ENCODE measurements at places on chromosomes 2 and 18. TPM values are rescaled to one million over a fixed set of nuclear protein-coding genes. Genes with fewer than 3 reads are reported as not detected.
A peak's percentile ranks its signal among the peaks of the same experiment; 100 is the strongest.

DNA sequence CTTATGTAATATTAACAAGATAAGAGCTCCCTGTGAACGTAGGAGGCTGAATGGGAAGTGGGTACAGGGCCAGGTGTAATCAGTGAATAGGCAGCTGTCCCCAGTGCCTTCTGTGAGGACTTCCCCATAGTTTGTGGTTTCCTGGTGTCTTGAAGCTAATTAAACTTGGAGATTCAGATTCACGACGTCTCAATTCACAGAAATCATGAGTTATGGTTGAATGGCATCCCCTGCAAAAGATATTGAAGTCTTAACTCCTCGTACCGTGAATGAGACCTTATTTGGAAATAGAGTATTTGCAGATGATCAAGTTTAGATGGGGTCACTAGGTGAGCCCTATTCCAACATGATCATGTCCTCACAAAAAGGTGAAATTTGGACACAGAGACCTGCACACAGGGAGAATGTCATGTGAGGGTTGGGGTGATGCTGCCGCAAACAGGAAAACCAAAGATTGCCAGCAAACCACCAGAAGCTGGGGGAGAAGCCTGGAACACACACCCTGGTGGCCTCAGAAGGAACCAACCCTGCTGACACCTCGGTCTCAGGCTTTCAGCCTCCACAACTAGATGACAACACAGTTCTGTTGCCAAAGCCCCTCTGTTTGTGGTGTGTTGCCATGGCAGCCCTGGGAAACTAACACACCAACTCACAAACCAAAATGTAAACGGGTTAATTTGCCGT, 13.2 kb downstream of the ARL4C start:
- peak; percentile 90 for DNase-seq

GRCh38 chr2:199760574-199760973, 90.4 kb downstream of the FTCDNL1 start:
- DNase-seq: no peak

GRCh38 chr2:215794829-215795546, 218.4 kb downstream of the MREG start:
- no peak for DNase-seq

Gene TBR1
- total RNA-seq: not detected

Gene SLC4A5
- total RNA-seq: 3.1 TPM

Gene TUBA4B
- total RNA-seq: not detected

Gene NEB
- total RNA-seq: 0.05 TPM

DNA sequence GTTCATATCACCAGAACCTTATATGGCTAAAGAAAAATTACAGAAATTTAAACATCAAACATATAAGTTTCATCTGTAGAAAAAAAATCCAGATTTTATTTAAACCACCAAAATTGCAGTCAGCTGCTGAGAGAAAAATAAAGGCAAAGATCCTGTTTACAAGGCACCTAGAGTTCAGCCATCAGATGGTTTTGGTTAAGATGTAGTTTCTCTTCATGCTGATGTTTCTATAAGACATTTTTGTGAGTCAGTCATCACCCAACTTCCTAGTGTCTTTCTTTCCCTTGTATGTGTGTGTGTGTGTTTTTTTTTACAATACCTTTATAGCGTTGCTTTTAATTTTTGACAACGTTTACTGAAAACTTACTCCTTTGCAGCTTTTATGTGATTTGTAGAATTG, 26.1 kb upstream of the MMADHC start:
- DNase-seq: no peak

DNA sequence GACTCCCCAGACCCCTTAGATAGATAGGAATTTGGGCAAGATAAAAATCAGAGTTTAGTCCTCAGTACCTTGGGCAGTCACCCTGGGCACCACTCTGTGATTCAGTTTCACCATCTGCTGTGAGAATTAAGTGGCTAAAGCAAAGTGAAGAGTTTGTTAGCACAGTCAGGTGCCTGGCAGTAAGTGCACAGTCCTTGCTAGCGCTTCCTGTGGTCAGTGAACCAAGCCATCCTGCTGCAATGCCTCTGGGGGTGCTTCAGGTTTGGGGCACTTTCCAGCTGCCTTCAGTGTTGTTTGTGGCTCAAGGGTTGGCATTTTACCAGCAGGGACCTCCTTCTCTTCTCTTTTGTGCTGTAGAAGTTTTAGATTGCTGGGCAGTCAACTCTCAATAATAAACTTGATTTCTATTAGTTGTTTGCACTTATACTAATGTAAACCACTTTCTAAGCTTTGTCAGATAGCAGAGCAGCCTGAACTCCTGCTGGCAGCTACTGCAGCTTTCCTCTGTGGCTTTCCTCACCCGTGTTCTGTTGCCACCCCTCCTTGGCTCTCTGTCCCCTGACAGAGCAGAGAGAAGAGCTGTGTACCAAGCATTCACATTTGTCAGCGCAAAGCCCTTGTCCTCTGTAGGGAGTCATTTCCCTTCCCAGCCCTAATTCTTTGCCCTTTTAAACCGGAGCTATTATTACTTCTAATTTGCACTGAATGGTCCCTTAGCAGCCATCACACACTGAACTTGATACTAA, 48.4 kb upstream of the RMP24 start:
- DNase-seq: no peak

- peak; percentile 63 for DNase-seq
These were observed 19.1 kb downstream of the MXD1 start for GRCh38 chr2:69933839-69934613.

Gene DHRS9
- total RNA-seq: 5.4 TPM

DNA sequence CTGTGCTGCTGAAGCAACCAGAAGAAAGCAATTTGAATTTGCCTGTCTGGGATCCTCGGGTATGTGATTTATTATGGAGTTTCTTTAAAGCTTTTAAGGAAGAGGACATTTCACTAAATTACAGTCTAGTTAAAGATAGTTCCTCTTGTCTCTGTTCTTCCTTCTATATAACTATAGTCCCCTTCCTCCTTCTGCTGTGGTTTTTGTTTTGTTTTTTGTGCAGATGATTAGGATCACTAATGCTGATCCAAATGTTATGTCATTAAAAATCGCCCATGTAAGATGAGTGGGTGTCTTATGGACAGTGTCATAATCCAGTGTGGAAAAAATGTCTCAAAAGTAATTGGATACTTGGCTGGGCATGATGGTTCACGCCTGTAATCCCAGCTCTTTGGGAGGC, 24.7 kb downstream of the PAPOLG start:
- no peak for DNase-seq

GRCh38 chr2:1582891-1583341, 161.4 kb downstream of the PXDN start:
- DNase-seq: no peak

DNA sequence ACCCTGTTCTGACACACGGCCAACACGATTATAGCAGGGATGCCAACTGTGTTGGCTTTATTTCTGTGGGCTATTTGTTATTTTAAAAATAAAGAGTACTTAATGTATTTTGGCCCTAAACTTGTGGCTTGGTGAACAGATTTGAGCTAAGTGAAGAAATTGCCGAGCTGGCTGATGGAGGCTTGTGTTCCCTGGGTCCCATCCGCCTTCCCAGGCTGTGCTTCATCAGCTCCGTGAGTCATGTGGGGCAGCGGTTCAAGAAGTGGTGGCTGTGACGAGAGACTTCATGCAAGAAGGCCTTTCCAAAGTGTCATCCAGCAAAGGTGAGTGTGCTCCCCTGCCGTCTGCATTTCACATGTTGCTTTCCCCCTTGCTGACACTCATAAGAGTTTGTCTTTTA, 73.6 kb upstream of the NCK2 start:
- DNase-seq: no peak

DNA sequence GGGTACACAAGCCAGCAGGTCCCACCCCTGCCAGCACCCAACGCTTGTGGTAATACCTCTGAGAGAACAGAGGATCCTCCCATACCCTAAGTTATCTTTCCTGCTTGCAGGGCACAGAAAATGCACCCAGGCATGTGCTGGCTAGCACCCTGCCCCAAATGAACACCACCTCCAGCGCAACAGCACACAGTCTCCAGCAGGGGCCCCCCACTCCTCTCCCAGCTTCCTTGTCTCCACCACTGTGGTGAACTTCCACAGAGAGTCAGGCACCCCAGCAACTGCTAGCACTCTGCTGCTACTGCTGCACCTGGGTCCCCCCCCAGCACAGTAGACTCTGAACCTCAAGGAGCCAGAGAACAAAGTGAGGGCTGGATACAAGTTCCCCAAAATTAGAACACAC, 216.8 kb upstream of the CNTNAP5 start:
- no peak for DNase-seq

Gene PASK
- total RNA-seq: 100 TPM

GRCh38 chr2:144048631-144049060, 471.3 kb downstream of the ZEB2 start:
- no peak for DNase-seq

DNA sequence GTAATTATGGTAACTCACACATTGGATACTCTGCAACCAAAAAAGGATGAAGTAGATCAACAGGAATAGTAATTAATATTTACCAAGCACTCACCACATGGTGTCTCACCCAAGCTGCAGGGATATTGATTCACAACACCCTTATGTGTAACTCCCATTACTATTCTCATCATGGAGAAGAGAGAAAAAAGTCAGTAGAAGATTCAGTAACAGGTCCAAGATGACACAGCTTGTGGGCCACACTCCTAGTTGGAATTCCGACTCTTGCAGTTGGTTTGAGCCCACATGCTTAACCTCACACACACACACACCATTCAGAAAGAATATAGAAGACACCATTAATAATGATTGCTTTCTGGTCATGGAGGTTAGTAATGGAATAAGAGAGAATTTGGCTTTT, 1.7 kb upstream of the MLPH start:
- DNase-seq: no peak

DNA sequence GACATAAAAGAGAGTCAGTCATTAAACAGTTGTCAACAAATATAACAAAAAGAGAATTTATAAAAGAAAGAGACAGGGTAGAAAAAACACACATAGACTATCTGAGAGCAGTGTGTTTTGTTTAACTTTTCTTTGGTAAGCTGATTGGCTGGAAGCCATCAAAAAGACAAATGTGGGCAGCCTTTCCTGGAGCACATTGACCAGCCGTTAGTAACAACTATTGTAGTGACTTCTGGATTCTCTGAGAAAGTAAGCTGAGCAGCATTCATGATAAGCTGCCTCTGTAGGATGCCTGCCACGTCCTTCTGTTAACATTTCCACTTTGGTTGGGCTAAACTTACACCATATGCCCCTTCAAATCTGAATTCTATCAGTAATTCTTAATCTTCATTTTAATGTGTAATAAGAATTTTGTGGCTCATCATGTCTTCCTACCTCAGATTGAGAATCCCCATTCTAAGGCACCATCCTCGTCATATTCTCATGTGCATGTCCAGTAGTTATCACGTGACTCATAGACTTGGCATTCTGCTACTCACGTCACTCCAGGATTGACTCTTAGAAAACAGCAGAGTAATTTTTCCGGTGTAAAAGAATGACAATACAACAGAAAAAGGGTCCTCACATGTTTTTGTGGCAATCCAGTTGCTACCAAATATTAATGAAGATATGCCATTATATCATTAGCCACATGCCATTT, 43.4 kb upstream of the DNAJC10 start:
- no peak for DNase-seq

DNA sequence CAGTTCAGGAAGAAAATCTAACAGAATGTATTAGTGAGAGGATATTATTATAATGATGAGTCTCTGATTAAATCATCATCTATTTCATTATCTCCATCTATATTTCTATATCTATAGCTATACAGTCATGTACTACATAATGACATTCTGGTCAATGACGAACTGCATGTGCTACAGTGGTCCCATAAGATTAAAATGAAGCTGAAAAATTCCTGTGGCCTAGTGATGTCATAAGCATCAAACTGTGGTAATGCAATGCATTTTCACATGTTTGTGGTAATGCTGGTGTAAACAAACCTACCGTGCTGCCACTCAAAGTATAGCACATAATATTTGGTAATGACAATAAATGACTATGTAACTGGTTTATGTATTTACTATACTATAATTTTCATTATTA, 1127.9 kb upstream of the CHAC2 start:
- DNase-seq: no peak

- no peak for DNase-seq
These were observed 698.1 kb upstream of the CDH2 start for GRCh38 chr18:28875059-28875458.

DNA sequence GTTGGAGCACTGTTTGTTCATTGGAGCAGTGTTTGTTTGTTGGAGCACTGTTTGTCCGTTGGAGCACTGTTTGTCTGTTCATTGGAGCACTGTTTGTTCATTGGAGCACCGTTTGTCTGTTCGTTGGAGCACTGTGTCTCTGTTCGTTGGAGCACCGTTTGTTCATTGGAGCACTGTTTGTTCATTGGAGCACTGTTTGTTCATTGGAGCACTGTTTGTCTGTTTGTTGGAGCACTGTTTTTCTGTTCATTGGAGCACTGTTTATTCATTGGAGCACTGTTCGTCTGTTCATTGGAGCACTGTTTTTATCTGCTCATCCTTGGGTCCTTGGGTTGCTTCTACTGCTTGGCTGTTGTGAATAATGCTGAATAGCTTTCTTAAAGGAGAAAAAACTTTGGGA, 74.7 kb downstream of the ZNF407 start:
- no peak for DNase-seq

Gene SIX3
- not detected for total RNA-seq

- no peak for DNase-seq
These were observed 1947.6 kb upstream of the CELF4 start for GRCh38 chr18:39513186-39513585.

- DNase-seq: no peak
These were observed 18.5 kb upstream of the CCNT2 start for GRCh38 chr2:134900151-134900550.

GRCh38 chr2:27705851-27706622, 42.3 kb downstream of the SLC4A1AP start:
- no peak for DNase-seq

- DNase-seq: no peak
These were observed 142.6 kb upstream of the FHL2 start for GRCh38 chr2:105541189-105542050.

Gene ITPRIPL1
- 30.2 TPM for total RNA-seq

GRCh38 chr2:208175840-208176153, 12.4 kb upstream of the CRYGA start:
- DNase-seq: no peak

Gene ACMSD
- not detected for total RNA-seq

- DNase-seq: no peak
These were observed 118.4 kb downstream of the PKP4 start for GRCh38 chr2:158575051-158575635.

DNA sequence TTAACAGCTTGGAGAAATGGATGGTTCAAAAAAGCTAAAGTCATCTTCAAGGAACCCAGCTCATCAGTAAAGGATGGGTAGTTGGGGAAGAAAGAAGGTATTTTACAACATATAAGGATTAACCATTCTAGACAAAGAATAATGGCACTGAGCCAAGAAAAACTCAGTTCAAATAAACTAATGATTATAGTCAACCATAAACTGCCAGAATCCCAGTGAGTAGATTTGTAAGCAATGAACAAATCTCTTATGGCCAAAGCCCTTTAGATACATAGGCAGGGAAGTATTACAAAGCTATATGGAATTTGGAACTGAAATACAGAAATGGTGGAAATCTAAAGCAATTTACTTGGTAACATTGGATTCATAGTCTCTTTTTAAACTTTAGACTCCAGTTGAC, 92.4 kb upstream of the ZFP36L2 start:
- DNase-seq: no peak

Gene MAL
- total RNA-seq: 63.5 TPM

- DNase-seq: no peak
These were observed 83.3 kb downstream of the SP3 start for GRCh38 chr2:173881886-173882285.

Data from activated CD4-positive, alpha-beta memory T cell treated with anti-CD3 and anti-CD28 coated beads for 36 hours (primary cell).